ENCODE measurements at places on chromosomes 2 and 18.

DNA sequence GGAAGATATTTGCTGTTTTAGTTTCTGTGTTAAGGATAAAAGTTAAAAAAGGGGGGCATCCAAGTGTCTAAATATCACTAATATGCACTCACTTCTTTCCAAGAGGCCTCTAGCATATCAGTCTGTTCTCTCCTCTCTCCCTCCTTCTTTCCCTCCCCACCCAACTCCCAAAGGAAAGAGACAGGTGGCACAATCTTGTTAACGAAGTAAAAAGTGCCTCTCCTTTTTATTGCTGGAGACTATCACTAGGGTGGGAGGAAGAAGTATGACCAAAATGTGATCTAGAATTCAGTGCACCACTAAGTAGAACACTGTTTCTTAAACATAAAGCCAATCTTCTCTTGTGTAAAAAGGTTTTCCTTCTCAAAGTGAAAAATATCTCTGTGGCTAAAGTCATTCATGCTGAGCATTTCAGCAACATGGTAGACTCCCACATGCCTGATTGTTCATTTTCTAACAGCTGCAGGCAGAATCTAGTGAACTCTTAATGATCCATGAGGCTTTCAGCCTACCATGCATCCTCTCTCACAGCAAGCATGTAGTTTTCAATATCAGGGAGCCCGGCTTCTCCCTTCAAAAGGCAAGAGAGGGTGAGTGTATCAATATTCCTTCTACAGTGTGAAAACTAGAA is 39.5 kb downstream of the RNU4ATAC start:
- DNase-seq: no peak

GRCh38 chr2:66539452-66539851 is 104.5 kb downstream of the MEIS1 start:
- no peak for DNase-seq

- DNase-seq: no peak
Measured at GRCh38 chr2:138485019-138485418, 16.6 kb upstream of the SPOPL start.

GRCh38 chr2:143830476-143830875 is 689.4 kb downstream of the ZEB2 start:
- DNase-seq: no peak

DNA sequence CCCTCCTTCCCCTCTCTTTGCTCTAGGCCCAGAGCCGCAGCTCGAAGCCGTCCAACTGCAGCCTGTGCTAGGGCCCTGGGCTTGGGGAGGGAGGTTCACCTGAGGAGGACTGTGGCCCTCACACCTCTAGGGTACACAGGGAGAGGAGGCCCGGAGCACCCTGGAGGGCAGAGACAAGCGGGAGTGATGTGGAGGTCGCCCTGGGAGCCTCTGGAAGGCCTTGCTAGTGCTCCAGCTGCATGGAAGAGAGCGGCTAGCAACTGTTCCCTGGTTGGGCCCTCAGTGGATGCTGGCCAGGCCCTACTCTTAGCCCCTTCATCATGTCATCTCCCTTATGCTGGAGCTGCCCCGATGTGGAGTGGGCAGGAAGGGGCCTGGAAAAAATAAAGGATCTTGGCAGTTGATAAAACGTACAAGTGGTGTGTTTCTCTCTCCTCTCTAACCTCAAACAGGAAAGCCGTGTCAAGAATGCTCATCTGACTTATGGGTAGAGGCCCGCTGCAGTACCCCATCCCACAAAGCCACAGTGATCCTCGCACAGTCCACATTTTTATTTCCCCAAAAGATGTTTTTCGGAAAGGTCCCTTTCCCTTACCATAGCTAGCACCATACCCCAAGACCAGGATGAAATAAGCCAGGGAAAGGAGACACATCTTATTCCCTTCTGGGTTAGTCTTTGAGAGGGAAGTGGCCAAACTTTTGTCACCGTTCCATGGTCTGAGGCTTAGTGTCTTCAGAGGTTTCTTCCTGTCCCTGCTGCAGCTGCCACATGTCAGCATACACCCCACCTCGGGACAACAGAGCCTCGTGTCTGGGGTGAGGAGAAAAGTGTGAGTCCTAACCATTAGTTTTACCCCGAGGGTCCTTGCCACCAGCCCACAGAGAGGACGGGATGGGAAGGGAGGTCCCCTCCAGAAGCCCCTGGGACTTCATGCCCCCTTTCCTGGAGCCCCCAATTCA is 2.9 kb downstream of the ZFAND2B start:
- no peak for DNase-seq

- DNase-seq: peak; percentile 18
Measured at GRCh38 chr18:8750954-8751415, 45.6 kb downstream of the MTCL1 start.

DNA sequence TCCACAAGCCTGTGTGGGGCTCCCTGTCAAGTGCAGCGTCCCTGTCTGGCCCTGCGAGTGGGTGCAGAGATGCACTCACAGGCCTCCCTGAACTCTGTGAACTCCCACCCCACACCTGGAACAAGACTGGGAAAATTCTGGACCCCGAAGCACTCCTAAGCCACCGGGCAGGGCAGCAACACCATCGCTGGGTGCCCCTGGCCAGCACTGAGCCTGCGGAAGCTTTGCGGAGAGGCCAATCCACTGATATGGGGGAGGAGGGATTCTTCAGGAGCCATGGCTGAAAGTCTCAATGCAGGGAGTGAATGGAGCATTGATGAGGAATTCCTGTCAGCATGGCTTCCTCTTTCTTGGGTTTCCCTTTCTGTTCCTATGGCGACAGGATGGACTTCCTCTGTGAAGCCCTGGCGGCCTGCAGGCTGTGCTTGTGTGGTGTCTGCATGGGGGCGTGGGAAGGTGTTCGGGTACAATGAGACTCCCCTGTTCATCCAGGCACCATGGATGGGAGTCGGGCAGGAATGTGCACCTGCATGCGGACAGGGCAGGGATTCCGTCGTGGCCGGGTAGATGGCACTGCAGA is 15.1 kb downstream of the TRIB2 start:
- peak; percentile 81 for DNase-seq

- DNase-seq: peak; percentile 77
Measured at GRCh38 chr2:205903549-205904129, 182.3 kb downstream of the INO80D start.

GRCh38 chr2:144801766-144802165 is 281.8 kb upstream of the ZEB2 start:
- DNase-seq: no peak

DNA sequence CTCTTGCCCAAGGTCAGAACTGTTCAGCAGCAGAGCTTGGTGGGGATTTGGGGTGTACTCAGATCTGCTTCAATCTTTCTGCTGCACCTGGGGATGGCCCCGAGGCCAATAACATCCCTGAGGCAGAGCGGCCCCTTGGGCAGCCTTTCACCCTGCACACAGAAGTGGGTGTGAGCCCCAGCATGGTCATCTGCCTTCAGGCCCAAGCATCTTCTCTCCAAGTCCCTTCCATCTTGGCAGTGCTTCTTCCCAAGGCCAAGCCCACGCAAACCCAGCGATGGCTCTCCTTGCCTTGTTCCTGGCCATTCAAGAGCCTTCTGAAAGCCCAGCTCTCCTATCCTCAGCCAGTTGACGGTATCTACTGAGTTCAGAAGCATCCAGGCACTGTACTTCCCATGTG is 172.9 kb downstream of the INHBB start:
- no peak for DNase-seq

- no peak for DNase-seq
Measured at GRCh38 chr2:109258376-109258775, 129.4 kb downstream of the SH3RF3 start.

- no peak for DNase-seq
Measured at GRCh38 chr2:11100130-11100529, 55.1 kb upstream of the SLC66A3 start.

DNA sequence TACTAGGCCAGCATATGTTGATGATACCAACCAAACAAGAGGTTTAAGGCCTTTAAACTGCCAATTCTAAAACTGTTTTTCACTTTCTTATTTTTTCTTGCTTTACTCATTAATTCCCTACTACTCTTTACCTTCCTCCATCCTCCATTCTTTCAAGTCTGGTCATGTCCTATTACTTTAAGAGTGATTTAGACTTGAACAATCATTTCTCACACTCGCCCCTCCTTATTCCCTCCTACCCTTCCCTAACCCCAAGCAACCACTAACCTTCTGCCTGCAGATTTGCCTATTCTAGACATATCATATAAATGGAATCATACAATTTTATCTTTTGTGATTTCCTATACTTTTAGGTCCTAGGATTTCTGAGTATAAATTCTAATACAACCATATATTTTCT is 127.7 kb downstream of the USP34 start:
- DNase-seq: no peak

DNA sequence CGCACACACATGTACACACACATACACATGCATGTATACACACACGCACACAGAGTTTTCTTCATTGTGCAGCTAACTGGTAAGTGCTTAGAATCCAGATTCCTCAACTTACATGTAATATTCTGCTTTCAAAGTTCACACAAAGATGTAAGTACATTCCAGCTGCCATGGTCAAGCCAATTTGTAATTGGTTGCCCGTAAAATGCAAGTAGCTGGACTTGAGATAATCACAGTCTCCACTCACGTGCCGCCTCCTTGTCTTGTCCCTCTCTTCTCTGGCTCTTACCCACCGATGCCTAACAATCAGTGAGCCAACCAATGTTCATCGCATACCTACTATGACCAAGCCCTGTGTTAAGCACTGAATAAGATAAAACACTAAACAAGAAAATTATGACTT is 77.8 kb downstream of the SOCS6 start:
- DNase-seq: no peak

- peak; percentile 68 for DNase-seq
Measured at GRCh38 chr18:3706279-3707097, 256.5 kb downstream of the TGIF1 start.

GRCh38 chr18:74493689-74494088 is 2.5 kb upstream of the CNDP2 start:
- DNase-seq: peak; percentile 48

- no peak for DNase-seq
Measured at GRCh38 chr2:12314127-12314760, 402.5 kb upstream of the TRIB2 start.

DNA sequence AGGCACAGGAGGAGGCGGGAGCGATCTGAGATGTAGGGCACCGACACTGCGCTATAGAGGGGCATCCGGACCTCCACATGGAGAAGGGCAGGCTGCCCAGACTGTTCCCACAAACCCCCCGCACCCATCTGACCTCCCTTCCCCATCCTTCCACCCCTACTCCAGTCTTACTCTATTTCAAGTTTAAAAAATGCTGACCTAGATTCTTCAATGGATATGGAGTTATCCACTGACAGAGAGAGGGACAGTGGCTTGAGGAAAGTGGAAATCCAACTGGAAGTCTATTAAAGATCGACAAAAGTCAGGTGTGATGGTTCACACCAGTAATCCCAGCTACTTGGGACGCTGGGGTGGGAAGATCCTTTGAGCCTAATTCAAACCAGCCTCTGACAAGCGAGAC is 5.1 kb upstream of the DGUOK start:
- no peak for DNase-seq

DNA sequence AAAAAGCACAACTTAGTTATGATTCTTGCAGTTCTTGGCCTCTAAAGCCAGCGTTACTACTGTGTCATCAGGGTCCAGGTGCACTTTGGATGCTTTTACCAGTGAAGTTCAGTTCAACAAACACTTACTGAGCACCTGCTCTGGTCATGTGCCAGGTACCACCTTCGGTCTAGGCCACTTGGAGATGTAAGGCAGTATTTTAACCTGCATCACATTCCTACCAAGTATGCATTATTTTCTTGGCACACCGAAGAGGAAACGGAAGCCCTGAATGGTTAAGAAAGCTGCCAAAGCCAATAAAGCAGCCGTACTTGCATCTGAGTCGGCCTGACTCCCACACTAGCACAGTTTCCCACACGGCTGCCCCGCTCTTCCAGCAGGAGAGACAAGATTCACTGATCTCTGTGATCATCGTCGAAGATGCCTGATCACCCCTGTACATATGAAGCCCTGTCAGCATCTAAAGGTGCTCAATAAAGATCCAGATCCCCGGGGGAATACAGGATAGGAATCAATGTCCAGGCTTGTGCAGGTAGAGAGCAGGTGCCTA is 427.1 kb downstream of the EIPR1 start:
- no peak for DNase-seq

DNA sequence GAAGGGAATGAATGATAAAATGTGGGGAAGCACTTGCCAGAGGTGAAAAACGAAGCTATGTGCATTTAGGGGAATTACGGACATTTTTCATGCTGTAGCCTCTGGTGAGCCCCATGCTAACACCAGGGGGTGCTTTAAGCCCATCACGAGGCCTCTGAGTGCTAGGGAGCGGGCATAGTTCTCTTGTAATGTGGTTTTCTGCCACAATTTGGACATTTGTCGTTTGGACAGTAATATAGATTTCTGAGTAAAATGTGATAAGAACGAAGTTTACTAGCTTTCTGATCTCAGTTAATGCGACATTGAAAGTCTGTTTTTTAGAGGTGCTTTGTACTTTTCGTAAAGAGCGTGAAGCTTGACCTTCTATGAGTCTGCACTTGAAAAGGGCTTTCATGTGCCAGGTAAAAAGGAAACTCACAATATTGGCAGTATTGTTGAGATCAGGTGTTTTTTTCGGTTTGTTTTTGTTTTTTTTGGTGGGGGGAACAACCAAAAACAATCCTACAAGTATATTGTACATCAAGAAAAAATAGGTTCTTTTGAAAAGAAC is 50.6 kb downstream of the TRAF3IP1 start:
- DNase-seq: peak; percentile 81

GRCh38 chr2:41334159-41334558 is 713.7 kb upstream of the PKDCC start:
- no peak for DNase-seq

GRCh38 chr2:71727562-71727961 is 274.2 kb downstream of the DYSF start:
- DNase-seq: no peak

DNA sequence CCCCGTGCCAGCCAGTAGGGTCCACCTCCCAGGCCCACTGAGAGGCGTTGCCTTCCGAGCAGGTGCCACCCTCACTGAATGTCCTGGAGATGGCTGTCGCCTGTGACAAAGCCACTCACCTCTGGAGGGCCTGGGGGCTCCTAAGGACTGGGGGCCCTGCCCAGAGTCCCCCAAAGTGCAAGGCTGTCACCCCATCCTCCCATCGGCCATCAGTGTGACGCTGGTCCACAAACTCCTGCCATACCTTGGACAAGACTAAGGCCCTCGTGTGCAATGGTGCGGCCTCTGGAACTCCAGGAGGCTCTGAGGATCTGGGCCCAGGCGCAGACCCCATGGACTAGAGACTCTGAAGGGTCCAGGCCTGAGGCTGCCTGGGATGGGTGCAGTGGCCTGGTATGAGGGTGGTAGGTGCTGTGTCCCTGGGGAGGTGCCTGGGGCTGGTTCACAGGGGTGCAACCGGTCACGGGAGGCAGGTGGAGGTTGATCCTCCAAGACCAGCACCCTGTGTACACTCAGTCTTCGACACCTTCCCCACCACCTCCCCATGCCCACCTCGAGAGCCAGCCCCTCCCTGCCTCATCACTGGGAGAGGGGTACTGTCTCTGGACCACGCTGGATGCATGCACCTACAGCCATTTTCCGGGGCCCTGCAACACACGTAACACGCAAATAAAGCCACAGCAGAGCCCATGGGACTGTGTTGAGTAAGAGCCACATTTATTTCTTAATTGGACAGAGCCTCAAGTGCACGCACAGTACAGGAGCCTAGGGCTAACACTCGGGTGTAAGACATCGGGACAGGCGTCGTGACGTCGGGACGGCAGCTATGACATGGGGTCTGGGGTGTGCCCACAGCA is 21.6 kb downstream of the AQP12A start:
- no peak for DNase-seq

- peak; percentile 47 for DNase-seq
Measured at GRCh38 chr2:181904022-181904632, 12.6 kb downstream of the ITPRID2 start.

Data from suppressor macrophage (primary cell).